Stimulated activated CD8-positive, alpha-beta memory T cell treated with anti-CD3 and anti-CD28 coated beads, Interleukin-7, amount 100 ng/mL, for 1 hour (primary cell): ENCODE measurements at places on chromosomes 5 and 9.

DNA sequence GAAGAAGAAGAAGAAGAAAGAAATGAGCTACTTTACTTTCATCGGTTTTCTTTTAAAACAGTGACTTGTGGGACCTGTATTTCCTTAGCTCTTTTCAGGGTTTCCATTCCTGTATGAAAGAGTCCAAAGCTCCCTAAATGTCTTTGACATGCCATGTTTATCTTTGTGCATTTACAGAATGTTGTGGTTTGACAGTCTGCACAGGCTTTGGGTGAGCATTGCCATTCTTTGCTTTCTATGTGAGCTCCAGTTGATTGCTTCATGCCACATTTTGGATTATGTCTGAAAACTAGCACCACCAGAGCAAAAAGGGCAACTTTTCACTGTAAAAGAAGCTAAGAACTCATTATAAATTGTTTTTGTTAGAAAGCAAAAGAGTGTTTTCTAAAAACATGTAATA is 733.4 kb downstream of the TLE4 start:
- no peak for DNase-seq

- no peak for DNase-seq
These were observed 22.1 kb downstream of the LRRC70 start for GRCh38 chr5:62600560-62601252.

GRCh38 chr9:126070058-126070655 is 256.5 kb upstream of the MVB12B start:
- no peak for DNase-seq

DNA sequence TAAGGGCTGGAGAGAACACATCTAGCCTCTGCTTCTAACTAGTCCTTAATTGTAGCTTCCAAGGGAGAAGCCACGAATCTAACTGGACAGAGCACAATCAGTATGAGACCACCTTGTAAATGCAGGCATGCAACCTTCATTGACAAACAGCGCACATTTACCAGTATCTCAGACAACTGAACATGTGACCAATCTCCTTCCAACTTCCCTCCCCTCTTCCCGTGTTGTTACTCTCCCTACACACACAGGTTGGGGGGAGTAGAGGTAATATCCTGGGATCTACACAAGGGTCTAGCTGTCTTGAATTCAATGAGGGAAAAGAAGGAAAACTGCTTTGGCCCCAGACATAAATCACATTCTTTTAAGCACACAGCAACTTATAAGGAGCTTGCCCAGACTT is 77.6 kb downstream of the LIFR start:
- no peak for DNase-seq

GRCh38 chr5:173703466-173703865 is 87.0 kb upstream of the BOD1 start:
- no peak for DNase-seq

DNA sequence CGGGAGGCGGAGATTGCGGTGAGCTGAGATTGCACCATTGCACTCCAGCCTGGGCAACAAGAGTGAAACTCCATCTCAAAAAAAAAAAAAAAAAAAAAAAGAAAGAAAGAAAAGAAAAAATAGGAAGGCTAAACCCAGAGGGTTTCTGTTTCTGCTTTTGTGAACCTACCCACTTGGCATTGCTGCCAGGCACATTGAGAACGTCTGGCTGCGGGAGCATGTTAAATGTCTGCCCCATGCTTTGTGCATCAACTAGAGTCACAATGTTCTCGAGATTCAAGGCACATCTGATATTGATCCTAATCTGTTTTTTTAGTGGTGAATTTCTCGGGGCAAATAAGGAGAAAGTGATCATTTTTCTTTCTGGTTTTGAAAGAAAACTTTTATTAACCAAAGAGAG is 2.8 kb downstream of the SLC25A25 start:
- no peak for DNase-seq

GRCh38 chr5:179296150-179296821 is 49.0 kb downstream of the ADAMTS2 start:
- no peak for DNase-seq

GRCh38 chr9:100700689-100701318 is 122.9 kb downstream of the CAVIN4 start:
- no peak for DNase-seq

- no peak for DNase-seq
These were observed 63.5 kb downstream of the OLFM1 start for GRCh38 chr9:135150981-135151380.

DNA sequence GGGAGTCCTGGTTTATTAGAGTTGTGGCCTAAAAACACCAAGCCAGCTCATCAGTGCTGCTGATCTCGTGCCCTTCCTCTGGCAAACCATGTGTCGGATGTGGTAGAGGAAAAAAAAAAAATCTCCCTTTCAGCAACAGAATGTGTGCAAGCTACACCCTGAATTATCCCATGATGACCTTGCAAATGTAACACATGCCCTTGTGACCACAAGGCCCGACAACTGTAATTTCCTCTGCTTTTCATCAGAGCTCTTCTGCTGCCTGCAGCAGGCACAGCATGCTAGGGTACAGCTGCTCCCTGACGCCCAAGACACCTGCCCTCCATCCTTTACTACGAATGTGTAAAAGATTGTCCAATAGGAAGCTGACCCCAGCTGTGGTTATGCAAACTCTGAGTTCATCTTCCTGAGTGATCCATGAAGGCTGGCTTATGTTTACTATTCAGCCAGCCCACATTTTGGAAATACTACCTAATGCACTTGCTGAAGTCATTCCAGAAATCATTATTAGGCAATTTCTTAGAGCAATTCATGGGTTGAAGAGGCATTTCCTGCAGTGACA is 14.6 kb upstream of the BNC2 start:
- DNase-seq = no peak
